ENCODE measurements at places on chromosomes 2 and 18. TPM values are rescaled to one million over a fixed set of nuclear protein-coding genes. Genes with fewer than 3 reads are reported as not detected.

The TUBA3E gene
- total RNA-seq = not detected

The CNGA3 gene
- not detected for total RNA-seq

DNA sequence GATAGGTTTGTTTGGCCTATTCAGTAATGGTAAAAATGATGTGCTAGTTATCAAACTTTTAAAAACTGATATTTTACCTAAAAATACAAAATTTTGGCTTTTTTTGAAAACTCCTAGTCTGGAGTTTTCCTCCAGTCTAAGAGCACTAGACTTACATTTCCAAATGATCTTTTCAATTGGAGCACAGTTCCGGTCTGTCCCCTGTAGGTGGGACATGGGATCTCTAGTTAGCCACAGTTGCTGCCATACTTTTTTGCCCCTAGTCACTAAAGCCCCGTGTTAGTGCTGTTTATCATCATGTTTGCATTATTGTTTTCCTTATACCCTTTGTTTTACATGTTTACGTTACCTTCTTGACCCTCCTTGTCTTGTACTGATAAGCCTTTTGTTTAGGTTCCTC is 52.4 kb downstream of the RELCH start:
- no peak for DNase-seq

- no peak for DNase-seq
These were observed 656.5 kb downstream of the IRS1 start for GRCh38 chr2:226143091-226143490.

DNA sequence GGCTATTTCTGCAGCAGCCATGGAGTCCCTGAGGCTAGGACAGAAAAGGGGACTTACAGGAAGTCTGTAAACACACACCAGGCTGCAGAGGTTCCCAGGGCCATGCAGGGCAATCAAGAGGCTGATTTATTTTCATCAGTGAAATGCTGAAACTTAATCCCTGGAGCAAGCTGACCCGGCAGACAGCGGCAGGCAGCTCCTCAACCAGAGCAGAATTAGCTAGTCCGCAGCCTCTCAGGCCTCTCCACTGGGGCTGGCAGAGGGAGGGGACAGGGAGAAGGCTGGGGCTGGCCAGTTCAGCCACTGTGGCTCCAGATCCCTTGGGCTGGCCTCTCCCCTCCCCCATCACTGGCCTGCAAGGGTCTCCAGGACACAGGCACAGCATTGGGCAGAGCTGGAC is 136.3 kb downstream of the TNS1 start:
- no peak for DNase-seq

Data from activated CD4-positive, alpha-beta memory T cell treated with anti-CD3 and anti-CD28 coated beads for 36 hours (primary cell).